ENCODE measurements at places on chromosomes 5 and 9.

DNA sequence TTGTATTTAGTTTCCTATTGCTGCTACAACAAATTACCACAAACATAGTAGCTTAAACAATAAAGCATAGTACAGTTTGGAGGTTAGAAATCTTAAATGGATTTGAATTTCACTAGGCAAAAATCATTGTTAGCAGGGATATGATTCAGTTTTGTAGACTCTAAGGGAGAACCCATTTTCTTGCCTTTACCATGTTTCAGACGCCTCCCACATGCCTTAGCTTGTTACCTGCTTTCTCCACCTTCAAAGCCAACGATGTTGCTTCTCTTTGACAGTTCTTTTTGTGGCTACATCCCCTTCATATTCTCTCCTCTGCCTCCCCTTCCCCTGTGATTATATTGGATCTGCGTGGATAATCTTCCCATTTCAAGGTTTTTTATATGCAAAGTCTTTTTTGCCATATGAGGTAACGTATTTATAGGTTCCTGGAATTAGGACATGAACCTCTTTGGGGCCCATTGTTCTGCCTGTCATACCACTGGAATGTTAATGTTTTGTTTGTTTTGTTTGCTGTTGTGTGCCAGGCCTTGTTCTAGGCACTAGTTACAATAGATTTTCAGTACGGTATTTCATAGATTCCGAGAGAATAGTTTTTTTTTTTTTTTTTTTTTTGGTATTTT, 54.1 kb downstream of the UHRF2 start:
- no peak for DNase-seq

DNA sequence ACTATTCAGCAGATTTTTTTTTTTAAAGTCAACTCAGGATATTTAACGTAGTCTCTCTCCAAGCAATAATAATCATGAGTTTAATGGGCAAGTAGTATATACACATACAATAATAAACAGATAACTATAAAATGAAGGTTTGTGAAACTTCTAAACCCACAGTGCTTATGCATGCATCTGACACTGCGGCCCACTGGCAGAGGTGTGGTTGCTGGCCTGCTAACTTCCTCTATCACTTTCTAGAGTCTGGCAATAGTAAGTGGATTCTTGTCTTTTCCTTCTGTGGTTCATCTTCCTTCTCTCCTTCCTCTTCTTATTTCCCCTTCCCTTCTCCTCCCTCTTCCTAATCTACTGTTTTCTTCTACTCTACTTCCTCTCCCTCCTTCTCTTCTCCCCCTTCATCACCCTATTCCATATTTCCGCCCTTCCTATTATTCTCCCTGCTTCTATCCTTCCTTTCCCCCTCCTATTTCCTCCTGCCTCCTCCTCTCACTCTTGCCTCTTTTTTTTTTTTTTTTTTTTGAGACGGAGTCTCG, 18.6 kb upstream of the AGXT2 start:
- no peak for DNase-seq

GRCh38 chr5:23825196-23825595, 317.8 kb downstream of the PRDM9 start:
- DNase-seq = no peak

- no peak for DNase-seq
Measured at GRCh38 chr5:137316346-137316736, 182.8 kb downstream of the SPOCK1 start.

GRCh38 chr9:91451431-91452270, 28.0 kb upstream of the NFIL3 start:
- no peak for DNase-seq

DNA sequence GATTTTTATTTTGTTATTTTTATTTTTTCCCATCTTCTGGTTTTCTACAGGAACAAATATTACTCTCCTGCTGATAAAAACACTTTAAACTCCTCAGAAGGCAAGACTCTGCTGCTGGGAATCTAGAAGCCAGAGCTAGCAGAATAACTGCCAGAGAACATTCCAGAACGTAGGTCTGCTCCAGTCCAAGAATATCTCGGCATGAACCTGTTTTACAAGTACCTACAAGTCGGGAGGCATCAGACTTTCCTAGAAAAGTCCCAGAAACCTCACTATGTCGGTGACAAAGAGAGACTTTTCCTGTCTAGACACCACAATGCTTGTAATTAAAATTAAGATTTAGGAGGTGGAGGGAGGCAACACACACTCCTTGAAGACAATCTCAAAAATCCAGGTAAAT, 41.4 kb downstream of the FABP6 start:
- DNase-seq = no peak

Data from breast epithelium (tissue), 4 donors.